ENCODE measurements at places on chromosomes 11 and 22. TPM values are rescaled to one million over a fixed set of nuclear protein-coding genes. Genes with fewer than 3 reads are reported as not detected.

GRCh38 chr11:126485986-126486635 lies 130.6 kb downstream of the ST3GAL4 start:
- H3K4me3 ChIP-seq, result no peak overlapping the region
- H3K4me1 ChIP-seq, result no peaks in the 10 kb centered on the region
- H3K27ac ChIP-seq, result peak overlapping the region; percentile 25

- H3K4me3 ChIP-seq, result no peak overlapping the region
- H3K27me3 ChIP-seq, result peaks cover 10% of the 10 kb centered on the region
- no peaks in the 10 kb centered on the region for H3K36me3 ChIP-seq
- peaks cover 3% of the 10 kb centered on the region for H3K4me1 ChIP-seq
- H3K27ac ChIP-seq, result no peak overlapping the region
- DNase-seq, result no peak
These were observed 137.3 kb downstream of the CACNA1I start for GRCh38 chr22:39707816-39708215.

DNA sequence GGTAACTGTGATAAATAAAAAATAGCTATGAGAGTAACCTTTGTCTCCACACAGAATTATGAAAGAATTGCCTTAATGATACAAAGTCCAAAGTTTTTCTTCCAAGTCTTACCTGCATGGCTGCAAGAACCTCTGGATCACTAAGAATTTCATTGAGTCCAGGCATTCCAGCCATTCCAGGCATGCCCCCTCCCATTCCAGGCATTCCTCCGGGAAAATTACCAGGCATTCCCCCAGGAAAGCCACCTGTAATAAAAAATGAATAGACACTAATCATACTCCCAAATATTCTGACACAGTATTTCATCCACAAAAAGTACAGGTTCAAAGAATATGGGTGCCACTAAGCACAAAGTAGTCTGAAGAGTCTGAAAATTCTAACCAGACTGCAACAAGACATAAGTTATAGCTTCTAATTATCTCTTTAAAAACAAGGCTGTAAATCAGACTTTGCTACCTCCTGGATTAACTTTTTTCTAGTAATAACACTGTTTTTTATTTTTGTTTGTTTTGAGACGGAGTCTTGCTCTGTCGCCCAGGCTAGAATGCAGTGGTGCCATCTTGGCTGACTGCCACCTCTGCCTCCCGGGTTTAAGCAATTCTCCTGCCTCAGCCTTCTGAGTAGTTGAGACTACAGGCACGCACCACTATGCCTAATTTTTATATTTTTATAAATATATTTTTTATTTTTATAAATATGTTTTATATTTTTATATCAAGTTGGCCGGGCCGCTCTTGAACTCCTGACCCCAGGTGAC lies 8.0 kb upstream of the SLC25A17 start:
- no peaks in the 10 kb centered on the region for H3K27me3 ChIP-seq
- H3K36me3 ChIP-seq, result peaks cover 16% of the 10 kb centered on the region
- no peaks in the 10 kb centered on the region for H3K4me1 ChIP-seq
- no peak overlapping the region for H3K4me3 ChIP-seq
- no peak for DNase-seq

- peaks cover 40% of the 10 kb centered on the region for H3K27me3 ChIP-seq
- H3K27ac ChIP-seq, result no peak overlapping the region
- no peak for DNase-seq
- no peaks in the 10 kb centered on the region for H3K4me1 ChIP-seq
- H3K36me3 ChIP-seq, result no peaks in the 10 kb centered on the region
These were observed 1.8 kb upstream of the OR10A5 start for GRCh38 chr11:6843670-6844069.

DNA sequence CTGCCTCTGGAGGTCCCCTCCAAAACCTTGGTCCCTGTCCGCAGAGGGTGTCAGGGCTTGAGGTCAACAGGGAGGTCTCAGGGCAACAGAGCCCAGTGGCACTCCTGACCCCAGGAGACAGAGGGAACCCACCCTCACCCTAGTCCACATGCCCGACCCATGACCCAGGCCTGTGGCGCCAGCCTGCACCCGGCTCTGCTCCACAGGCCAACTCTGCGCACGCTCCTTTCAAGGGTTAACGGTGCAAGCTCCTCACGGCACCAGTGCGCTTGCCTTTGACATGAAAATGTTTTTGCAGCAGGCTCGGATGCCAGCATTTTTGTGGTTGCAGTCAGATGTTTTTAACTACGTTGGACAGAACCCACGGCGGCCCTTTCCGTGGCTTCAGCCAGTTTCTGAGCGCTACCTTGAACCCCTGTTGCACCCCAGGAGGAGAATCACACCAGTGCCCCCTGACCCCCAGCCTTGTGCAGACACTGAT lies 68.6 kb downstream of the CDKN1C start:
- H3K27me3 ChIP-seq, result peaks cover 20% of the 10 kb centered on the region
- no peak for DNase-seq
- no peak overlapping the region for H3K27ac ChIP-seq
- H3K4me1 ChIP-seq, result no peaks in the 10 kb centered on the region

- no peaks in the 10 kb centered on the region for H3K27me3 ChIP-seq
- H3K4me3 ChIP-seq, result no peak overlapping the region
- H3K4me1 ChIP-seq, result peaks cover 40% of the 10 kb centered on the region
- peaks cover 13% of the 10 kb centered on the region for H3K36me3 ChIP-seq
- H3K27ac ChIP-seq, result no peak overlapping the region
These were observed 13.7 kb upstream of the UCP3 start for GRCh38 chr11:74022546-74022945.

Gene PRR33
- not detected for total RNA-seq

Gene MYO18B
- total RNA-seq, result 1.0 TPM

Gene HNRNPUL2
- total RNA-seq, result 54.6 TPM

Gene DCDC1
- not detected for total RNA-seq

Data from natural killer cell treated with Interleukin-12 subunit alpha and Interleukin-12 subunit beta and Interleukin-15 and Interleukin-18, amount 100 ng/mL, for 72 hours (primary cell).